ENCODE measurements at places on chromosomes 5 and 9.

DNA sequence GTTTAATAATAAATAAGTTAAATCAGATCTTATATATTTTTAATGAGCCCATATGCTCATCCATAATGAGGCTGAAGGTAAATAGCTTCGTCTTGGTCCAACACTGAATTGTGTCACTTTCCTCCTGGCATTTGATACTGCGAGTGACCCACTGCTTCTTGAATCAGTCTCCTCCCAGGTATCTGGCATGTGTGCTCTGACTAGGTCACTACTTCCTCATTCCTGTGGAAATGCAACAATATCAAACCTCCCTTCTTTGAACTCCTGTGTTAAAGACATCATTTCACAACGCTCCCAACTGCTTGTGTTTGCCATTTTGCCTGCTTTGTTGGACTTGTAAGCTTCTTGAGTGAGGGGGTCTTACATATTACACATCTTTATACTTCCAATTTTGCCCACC, 157.7 kb downstream of the SLC24A2 start:
- no peak for DNase-seq

DNA sequence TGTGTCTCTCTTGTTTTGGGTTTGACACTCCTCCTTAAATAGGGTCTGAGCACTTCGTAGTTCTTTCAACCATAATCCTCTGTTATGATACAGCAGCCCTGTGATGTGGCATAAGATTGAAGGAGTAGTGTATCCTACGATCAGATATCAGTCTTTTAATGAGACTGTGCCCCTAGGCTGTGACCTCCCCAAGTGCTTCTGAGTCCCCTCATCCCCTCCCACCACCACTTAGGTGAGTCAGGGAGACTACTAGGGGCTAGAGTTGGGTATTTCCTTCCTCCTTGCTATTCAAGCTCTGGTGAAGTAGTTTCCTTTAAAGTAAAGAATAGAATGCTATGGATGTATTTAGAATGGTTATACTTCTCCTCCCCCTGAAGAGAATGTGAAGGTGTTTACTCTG, 637.2 kb upstream of the GRAMD2B start:
- no peak for DNase-seq

DNA sequence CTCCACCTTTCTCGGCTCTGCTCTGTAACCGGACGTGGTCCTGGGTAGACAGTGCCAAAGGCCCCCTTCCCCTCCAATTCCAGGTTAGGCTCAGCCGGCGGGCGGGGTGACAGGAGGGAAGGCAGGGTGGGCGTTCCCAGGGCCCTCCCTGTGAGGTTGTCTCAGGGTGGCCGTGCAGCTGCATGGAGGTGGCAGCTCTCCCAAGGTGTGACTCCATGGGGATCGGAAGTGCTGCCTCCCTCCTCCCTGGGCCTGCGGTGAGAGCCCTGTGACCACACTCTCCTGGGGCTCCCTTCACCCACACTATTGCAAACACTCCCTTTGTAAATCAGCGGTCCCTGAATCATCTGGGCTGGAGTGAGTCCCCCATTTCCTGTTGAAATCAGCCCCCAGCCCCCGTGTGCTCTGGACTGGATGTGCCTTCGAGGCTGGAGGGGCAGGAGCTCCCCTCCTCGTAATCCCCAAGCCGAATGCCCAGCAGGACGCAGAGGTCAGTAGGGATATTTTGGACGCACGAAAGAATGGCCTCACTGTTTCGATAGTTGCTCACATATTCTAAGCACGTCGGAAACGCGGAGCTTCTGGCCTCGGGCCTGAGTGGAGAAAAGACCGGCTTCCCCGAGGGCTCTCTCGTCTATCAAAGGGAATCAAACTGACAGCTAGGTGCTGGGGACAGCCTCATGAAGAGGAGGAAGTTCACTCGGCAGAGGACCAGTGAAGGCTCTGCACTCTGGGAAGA, 107.6 kb upstream of the COL5A1 start:
- DNase-seq = no peak

- DNase-seq = no peak
Measured at GRCh38 chr5:173764332-173765028, 123.7 kb upstream of the CPEB4 start.

DNA sequence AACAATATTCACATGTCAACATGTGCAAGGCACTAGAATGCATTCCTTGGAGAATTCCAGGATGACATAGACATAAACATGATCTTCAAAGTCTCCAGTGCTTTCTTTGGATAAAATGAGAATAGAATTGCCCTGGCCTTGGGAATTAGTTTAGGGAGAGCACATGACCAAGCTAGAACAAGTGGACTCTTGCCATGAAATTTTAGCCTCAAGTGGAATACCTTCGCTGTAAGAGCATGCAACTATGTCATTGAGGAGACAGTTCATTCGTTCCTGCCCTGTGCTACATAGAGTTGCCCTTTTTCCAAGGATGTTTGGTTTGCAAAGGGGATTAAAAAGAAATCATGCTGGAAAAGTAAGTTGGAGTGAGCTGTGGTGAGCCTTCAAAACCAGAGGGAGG, 42.7 kb downstream of the ZFAND5 start:
- DNase-seq = no peak

GRCh38 chr9:114945616-114946412, 15.4 kb upstream of the TNFSF8 start:
- DNase-seq = no peak

- DNase-seq = no peak
Measured at GRCh38 chr5:87147441-87147840, 120.2 kb upstream of the RASA1 start.

Measured in naive B cell (primary cell).